GM13976 (cell line): ENCODE measurements at places on chromosomes 7 and 10.

DNA sequence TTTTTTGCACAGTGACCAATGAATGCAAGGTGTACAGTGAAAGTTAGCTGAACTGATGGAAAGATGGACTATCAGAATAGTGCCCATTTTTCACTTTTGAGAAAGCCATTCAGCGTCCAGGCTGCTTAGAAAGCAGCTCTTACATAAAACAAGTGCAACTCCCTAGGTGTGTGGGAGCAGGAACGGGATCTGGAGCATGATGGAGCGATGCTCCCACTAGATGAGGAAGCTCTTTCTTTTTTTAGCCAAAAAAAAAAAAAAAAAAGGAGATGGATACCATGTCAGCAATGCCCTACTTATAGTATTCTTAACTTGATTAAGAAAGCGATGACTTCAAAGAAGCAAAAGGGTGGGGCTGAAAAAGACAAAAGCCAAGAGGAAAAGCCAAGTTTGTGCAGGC is 925.5 kb downstream of the GATA3 start:
- no peak for DNase-seq

DNA sequence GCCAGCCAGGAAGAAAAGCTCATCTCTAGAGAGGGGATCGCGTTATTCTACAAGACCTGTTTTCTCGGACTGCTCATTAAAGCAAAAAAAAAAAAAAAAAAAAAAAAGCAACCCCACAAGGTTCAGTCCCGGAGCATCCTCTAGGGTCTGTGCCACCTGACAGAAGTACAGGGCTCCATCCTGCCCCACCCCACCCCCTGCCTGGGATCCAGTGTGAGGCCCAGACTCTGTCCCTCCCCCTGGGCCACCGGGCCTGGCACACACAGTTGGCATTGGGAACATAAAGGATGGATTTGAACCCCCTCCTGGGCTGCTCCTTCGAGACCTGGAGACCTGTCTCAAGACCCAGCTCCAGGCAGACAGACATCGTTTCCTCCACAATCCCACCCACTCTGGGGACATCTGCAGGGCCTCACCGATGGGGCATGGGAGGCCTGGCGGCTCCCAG is 688 bp downstream of the ORAI2 start:
- DNase-seq = no peak

- no peak for DNase-seq
Observed at GRCh38 chr7:18974803-18975202, 142.6 kb downstream of the TWIST1 start.

DNA sequence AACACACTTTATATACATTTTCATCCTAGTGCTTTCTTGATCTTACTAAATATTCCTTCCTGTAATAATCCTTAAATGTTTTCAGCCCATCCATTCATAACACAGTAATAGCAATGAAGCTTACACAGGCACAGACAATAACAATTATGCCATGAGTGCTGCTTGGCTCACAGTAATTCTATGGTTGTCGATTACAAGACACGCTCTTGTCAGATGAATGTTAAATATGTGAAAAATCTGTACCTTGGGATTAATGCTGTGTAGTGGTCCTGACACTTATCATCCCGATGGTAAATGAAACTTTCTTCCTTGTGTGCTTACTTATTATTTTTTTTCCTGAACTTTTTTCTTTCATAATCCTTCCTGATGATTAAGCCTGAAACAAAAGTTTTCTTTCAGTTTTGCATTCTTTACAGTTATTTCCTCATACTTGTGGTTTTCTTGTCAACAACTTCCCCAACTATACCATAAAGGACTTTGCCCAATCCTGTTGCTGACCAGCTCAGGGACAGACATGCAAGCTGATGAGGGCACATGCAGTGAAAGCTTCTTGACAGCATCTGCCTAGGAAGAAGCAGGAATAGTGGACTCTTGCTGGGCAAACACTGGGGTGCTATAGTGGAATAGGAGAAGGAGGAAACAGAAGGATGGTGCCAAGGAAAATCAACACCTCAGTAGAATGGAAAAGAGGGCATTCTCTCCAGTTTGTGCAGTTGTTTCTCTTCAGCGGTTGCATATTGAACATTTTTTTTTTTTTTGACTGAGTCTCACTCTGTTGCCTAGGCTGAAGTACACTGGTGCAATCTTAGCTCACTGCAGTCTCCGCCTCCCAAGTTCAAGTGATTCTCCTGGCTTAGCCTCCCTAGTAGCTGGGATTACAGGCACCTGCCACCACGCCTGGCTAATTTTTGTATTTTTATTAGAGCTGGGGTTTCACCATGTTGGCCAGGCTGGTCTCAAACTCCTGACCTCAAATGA is 6.7 kb upstream of the MGAM2 start:
- DNase-seq = no peak
